ENCODE measurements at places on chromosomes 11 and 22.

- no peak for DNase-seq
Measured at GRCh38 chr11:27414644-27415043, 51.6 kb upstream of the CCDC34 start.

GRCh38 chr11:113272281-113272680 lies 42.1 kb upstream of the TTC12 start:
- DNase-seq, result no peak

- DNase-seq, result peak; percentile 55
Measured at GRCh38 chr11:68212421-68213134, 518 bp downstream of the KMT5B start.

DNA sequence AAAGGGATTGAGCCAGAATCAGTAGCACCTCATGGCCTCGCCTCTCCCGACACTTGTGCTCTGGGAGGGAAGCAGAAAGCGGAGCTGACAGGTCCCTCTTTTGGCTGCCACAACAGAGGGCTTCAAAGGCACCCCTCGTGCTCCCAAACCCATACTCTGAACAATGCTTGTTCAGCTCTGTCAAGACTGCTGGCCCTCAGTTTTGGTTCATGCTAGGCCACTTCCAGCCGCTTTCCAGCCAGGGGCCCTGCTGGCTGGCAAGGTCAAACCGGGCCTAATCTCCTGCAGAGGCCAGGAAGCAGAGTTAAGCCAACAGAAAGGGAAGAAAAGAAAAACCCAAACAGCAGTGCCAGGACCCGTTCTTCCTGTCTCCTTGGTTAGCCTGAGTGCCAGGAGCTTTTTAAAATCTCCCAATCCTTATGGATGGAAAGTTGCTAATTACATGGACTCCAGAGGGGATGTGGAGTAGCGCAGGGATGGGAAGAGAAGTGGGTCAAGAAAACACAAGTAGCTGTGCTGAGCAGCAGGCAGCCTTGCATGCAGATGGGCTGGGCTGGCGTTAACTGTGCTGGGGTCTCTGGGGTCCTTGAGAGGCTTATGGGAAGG lies 150.6 kb downstream of the GRIK4 start:
- no peak for DNase-seq

DNA sequence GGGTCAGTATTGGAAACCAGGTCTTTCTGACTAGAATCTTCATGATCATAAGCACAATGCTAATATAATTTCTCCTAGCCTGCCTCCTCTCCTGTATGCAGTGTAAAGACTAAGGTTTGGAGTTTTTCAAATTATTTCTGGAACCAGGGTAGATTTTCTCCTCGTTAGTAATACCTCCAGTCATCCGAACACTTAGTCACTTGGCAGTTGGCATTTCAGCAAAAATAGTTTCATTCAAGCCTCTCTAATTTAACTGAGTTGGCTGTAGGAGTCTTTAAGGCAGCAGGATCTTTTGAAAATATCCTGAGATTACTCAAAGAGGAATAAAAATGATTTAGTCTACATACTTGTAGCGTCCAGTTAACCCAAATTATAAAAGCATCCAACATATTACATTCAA lies 6.3 kb downstream of the TYR start:
- no peak for DNase-seq

DNA sequence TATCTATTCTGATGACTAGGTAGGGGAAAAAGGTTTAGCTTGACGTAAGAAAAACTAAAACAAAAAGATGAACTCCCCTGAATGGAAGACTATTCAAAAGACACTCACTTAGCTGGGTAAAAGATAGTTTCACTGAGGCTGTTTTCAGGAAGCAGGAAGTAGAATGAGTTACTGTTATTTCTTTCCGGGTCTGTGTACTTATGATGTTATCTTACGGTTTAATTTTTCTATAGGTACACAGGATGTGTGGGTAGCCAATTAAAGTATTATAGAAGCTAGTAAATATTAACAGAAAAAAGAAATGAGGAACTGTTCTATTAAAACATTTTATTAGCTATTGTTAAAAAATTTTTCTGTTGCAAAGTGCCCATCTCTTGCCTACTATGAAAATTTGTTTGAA lies 45.8 kb upstream of the MMP7 start:
- no peak for DNase-seq

DNA sequence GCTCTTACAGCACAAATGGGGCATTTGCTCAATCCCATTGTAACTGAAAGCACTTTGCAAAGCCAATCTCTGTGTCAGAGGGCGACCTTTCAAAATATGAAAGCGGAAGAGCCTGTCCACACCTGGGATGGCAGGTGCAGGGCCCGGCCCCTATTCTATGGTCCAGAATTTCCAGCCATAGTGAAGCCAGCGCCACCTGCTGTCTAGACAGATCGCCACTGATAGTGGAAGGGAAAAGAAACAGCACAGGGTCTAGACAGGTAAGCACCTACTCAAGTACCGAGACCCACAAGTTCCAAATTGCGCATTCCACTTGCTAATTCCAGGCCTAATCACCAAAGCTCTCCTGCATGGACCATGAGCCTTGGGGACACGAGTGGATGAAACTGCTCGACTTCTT lies 141.4 kb downstream of the NTM start:
- DNase-seq, result no peak

DNA sequence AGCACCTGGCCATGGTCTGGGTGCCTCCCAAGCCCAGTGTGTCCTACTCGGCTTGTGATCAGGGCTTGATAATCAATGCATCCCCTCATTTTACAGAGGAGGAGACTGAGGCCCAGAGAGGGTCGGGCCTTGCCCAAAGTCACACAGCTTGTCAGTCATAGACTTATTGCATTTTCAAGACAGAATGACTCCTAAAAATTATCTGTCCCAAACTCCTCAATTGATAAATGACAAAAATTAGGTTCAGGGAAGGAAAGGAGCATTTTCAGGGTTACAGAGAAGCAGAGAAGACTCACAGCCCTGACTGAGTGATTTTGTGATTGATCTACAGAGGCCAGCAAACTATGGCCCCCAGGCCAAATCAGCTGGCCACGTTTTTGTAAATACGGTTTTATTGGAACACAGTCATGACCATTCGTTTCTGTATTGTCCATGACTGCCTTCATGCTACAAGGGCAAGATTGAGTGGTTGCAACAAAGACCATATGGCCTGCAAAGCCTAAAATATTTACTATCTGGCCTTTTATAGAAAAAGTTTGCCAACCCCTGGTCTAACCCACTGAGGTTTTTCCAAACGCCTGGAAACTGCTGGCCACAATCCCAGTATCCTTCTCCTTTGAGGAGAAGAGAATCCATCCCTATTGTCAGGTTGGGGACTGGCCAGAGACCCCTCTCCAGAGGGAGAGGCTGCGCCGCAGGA lies 35.1 kb upstream of the NAV2 start:
- no peak for DNase-seq

- no peak for DNase-seq
Measured at GRCh38 chr11:129252621-129253020, 60.5 kb upstream of the ARHGAP32 start.

Measured in dermis microvascular lymphatic vessel endothelial cell (primary cell).